ENCODE measurements at places on chromosomes 6 and 20.

DNA sequence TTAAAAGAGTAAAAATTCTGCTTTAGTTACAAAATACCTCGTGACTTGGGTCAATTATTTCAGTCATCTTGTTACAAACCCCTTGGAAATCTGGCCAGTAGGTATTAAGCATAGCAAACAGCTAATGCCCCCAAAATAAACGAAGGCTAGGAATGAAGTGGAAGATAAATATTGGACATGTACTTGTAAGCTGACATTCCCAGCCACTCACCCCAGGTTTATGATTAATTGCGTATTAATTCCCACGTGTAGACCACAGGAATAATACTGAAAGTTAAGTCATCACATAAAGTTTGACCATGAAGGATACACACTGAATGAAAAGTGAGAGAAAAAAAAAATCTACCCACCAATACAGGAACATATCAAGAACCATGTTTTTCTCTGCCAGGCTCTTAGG lies 936.5 kb upstream of the ADGRB3 start:
- no peak for DNase-seq

DNA sequence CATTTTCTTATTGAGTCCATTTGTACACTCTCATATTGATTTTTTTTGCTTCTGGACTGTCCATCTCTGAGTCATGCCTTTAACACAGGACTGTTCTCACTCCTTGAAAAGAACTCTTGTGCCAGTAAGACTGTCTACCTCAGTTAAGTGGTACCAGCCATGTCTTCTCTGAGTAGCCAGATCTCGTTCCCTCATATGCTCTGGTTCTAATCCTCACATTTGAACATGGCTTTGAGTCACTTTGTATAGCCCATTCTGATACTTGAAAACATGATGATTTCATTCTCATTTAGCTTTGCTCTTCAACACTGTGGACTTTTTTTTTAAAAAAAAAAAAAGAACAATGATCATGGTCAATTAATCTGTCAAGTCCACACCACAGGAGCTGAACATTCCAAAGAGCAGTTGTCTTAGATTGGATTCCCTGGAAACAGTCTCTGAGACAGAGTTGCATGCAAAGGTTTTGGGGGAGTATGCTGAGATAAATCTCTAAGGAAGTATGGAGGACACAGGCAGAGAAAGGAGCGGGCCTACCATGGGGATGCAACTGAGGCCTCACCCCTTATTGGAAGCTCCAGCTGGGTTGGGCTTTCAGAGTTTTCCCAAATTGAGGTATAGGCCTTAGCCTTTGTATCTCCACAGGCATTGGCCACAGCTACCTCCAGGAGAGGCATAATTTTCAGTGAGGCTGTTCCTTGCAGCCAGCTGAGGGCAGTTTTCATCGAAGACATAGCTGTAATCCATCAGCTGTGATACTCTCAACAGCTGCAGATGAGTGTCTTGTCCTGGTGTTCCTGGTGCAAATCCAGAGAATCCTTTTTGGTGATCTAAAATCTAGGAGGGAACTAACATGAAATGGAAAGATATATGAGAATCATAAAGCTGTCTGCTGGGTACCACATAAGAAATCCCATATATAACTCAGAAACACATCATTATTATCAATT lies 6.0 kb upstream of the PTCHD4 start:
- no peak for DNase-seq

DNA sequence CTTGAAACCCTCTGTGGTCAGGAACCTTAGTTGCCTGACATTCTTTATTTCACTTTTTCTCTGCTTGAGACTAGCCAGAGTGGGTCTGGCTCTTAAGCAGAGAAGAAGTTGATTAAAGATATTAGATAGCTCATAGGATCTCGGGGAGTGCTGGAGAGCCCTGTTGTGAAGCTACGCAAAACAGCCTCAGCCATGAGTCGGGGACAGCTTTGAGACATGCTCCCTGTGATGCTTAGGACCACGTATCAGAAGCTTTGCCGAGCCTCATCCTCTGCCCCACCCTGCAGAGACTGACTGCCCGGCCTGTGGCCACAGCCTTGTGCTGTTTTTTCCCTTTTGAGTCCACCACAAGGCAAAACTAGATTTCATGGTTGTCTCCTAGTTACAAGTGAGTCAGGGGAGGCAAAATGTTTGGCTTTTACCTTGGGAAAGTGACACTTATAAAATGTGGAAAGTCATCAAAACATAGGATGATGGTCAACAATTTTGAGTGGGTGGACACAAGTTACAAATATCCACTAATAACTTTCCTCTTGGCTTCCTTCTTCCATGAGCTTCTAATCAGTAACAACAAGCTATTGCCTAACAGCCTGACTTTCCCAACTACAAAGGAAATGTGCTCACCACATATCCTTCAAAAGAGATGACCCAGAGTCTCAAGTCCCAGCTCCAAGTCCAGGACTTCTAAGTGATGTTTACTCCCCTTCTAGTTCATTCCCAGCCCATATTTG lies 108.4 kb downstream of the JAG1 start:
- no peak for DNase-seq

GRCh38 chr20:19018881-19019280 lies 193.6 kb upstream of the SLC24A3 start:
- DNase-seq = no peak

DNA sequence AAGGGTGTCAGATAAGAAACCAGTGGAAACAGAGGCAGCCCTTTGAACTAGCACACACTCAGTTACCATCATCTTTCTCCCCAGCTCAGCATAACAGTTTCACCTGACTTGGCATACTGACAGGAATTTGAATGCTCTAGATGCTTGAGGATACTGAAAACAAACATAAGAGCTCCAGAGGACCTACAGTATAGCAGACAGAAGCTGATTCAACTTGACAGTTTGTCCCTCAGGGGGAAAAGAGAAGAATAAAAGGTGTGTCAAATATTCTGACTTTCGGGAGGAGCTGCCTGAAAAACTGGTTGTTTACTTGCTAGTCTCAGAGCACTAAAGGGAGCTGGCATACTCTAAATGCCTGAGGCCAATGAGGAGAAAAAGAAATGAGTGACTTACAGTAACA lies 35.1 kb downstream of the EYS start:
- no peak for DNase-seq

GRCh38 chr6:81735756-81736380 lies 16.6 kb downstream of the TENT5A start:
- no peak for DNase-seq

GRCh38 chr6:311679-312220 lies 19.5 kb downstream of the DUSP22 start:
- no peak for DNase-seq

DNA sequence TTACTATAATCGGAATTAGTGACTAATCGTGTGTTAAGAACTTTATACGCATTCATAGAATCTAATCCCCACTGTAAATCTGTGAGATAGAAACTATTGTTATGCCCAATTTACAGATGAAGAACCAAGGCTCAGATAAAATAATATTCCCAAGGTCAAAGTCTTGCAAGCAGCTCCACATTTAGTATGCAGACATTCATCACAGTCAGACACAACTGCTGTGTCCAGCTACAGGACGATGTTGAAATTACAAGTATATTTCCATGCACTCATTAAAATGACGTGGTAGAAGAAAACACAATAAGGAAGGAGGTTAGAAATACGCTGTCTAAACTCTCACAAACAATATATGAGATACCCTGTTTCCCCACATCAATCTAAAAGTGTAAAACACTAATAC lies 82.5 kb downstream of the PREX1 start:
- DNase-seq = no peak

DNA sequence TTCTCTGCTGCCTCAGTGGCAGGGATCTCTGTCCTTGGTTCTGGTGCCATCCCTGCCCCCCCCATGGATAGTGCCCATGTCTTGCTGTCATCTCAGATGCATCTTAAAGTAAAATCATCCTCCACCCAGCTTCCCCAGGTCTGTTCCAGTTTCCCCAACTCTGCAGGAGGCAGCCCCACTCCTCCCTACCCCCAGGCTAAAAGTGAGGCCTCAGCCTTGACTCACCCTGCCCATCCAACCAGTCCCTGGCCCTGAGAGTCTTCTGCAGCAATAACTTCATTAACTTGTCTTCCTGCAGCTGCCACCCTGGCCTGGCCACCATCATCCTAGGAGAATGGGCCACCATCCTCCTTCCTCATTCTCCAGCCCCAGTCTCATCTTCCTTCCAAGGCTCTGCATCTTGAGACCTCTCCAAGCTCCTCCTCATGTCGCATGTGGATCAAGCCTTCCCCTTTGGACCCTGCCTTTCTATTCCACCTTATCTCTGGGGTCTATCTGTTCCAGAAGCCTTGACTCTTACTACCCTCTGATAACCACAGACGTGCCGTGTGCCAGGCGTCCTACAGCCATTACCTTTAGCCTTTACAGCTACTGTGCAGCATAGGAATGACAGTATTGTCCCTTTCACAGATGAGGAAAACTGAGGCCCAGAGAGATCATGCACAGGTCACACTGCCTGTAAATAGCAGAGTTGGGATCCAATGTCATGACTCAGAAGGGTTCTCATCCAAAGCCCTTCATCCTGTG lies 2.0 kb upstream of the PNPLA1 start:
- no peak for DNase-seq

DNA sequence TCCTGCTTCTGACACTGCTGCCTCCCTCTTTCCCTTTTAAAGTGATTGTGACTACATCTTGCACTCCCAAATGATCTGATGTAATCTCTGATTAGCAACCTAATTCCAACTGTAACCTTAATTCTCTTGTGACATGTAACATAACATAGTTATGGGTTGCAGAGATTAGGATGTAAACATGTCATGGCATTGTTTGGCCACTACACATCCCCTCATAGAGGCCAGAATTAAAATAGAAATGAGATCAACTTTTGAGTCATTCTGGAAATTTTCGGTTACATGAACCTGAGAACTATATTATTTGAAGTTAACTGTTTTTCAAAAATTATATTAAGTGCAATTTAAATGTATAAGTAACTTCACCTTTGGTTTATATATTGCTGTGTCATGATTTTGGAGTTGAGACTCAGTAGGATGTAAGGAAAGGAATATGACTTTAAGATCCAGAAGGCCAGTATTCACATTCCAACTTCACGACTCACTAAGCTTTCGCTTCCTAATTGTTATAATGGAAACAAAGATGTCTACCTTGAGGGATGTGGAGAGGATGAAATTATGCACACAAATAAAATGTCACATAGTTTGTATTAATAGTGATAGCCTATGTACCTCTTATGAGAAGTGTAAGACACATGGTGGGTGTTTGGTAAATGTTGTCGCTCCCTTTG lies 611.9 kb upstream of the MAP3K7 start:
- no peak for DNase-seq

DNA sequence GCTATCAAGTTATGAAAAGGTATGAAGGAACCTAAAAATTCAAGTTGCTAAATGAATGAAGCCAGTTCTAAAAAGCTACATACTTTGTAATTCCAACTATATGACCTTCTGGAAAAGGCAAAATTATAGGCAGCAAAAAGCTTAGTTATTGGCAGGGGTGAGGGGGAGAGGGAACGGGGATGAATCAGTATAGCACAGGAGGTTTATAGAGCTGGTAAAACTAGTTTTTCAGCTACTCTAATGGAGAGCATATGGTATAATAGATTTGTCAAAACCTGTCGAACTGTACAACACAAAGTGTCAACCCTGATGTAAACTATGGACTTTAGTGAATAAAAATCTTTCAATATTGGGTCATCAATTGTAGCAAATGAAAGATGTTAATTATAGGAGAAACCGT lies 18.7 kb downstream of the MANEA start:
- DNase-seq = no peak

- no peak for DNase-seq
These were observed 13.8 kb upstream of the NPEPL1 start for GRCh38 chr20:58678806-58679205.

Data from activated naive CD4-positive, alpha-beta T cell treated with anti-CD3 and anti-CD28 coated beads, Interleukin-2, amount 10 ng/mL, durations not matched to agents 7 days and 5 days (primary cell).